ENCODE measurements at places on chromosomes 5 and 9.

GRCh38 chr9:70639853-70640814, 225.7 kb upstream of the KLF9 start:
- no peak for DNase-seq

- no peak for DNase-seq
Measured at GRCh38 chr5:62283005-62283404, 23.0 kb upstream of the KIF2A start.

DNA sequence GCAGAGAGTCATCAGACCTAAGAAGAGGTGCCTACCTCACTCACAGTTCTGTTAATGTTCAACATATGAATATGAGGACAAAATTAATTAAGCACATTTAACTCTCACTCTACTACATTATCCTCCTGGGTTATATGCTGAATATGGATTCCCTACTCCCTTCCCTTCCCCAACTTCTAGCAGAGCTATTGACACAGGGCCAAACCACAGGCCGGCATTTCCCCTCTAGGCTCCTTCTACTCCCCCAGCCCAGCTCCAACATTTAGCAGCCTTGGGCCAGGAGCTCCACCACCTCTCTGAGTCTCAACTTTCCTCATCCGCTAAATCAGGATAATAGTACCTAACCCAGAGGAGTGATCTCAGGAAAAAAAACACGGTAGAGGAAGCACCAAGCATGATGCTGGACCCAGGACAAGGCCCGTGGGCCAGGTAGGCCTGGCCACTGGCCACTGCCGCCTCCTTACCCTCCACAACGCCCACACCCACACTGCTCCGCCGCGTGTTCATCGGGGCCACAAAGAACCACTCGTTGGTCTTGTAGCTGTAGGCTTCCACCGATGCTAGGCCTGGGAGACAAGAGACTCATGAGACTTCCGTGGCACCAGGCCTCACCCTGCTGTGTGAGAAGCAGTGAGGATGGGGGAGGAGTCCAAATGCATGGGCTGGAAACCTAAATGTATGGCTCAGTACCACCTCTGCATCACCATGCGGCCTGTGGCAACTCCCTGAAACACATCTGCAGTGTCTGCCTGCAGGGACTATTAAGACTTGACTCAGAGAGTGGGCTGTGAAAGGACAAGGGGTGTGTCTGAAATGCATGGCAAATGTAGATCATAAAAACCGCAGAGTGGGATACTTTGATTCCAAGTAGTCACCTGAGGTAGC, 98.8 kb downstream of the KLHL3 start:
- no peak for DNase-seq

DNA sequence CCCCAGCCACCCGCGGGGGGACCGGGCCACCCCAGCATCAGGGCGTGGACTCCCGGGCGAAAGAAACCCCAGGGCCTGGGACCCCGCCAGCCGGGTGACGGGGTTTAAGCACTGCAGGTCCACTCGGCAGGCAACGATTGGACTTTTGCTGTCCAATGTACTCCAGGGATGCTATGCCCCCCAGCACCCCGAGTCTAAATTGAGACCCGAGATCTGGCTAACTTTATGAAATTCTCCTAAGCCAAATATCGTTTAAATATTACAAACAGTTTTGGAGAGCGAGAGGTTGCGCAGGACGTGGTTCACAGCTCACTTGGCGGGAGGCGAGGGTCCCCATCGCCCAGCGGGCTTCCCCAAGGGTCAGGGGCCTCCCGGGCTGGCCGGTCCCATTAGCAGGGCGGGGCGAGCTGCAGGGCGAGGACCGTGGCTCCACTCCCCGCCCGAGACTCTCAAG, 384 bp upstream of the MRPS2 start:
- DNase-seq, result no peak

DNA sequence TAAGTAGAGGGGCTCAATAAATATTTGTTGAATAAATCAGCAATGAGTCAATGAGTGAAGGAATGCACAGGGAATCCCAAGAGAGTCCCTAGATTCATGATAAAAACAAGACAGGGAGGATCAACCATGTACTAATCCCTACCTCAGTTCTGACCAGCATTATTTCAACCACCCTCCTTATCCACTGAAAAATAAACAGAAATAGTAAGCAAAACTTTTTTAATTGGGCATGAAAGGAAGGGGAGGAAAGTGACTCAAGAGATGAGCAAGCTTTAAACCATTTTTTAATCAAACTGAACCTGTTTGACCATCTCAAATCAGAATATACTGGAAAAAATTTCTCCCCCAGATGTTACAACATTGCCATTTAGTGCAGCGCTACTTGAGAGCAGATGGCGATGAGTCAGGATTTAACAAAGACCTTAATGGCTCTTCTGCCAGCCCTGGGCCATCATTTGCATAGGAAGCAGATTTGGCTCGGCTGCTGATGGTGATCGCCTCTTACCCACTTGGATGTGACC, 194.8 kb upstream of the SLC30A5 start:
- DNase-seq, result no peak

DNA sequence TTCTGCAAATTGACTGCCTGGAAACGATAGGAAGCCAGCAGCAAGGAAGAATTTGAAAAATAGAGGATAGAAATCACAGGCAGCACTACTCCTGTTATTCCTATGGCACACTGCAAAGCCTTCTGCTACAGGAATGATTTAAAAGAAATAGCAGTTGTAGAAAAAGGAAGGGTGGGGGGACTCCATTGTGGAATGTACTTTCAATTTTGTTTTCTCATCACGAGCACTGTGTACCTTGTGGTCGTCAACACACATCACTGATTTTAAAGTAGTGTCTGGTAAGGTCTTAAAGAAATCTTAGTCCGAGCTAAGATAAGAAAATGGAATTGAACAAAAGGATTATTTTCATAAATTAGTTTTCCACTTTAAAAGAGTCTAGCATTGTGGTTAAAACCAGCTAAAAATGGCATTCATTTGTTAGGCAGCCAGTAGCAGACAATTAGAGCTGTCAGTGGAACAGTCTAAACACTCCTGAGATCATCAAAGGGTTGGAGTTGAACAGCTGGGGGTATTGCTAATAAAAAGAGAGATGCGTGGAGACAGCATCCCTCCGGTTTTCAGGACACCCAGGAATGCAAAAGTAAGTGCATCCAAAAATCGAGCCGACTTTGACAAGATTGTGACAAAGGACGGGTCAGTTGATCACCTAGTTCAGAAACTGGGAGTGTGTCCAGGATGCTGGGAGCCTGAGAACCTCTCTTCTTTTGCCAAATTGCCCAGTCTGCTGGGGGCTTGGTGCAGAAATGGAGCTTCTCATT, 97.8 kb upstream of the WWC1 start:
- no peak for DNase-seq

GRCh38 chr5:147560718-147561331, 51.0 kb upstream of the DPYSL3 start:
- no peak for DNase-seq

DNA sequence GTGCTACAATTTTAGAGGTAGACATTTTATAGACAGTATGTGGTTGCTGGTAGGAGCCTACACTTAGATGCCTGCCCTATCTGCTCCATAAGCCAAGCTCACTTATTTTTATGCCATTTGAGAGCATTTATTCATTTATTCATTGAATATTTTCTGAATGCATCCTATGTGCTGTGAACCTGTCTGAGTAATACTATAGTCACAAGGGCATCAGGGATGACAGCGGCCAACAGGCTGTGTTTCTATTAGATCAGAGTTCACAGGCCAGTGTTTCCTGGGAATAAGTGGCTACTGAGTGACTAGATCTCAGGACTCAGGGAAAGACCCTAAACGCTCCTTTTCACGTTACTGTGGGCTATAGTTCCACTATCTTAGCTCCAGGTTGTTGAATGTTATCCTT, 235.2 kb upstream of the MSX2 start:
- DNase-seq, result no peak

GRCh38 chr5:166649676-166650075, 1641.8 kb upstream of the WWC1 start:
- no peak for DNase-seq

GRCh38 chr5:138643040-138643791, 68.0 kb upstream of the HSPA9 start:
- no peak for DNase-seq

DNA sequence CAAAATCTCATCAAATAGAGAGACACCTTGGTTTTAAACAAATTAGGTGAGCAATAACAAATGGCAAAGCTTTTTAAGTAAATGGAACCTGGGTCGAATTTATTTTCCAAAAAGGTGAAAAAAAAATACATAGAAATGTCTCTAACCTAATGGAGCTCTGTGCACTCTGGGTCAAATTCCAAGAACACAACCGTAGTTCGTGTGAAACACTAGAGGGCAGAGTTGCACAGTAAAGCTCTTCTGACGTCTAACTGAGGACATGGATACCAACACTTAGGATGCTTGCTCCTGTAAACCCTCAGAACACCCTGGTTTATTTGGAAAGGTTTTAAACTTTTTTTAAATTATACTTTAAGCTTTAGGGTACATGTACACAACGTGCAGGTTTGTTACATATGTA, 18.9 kb downstream of the MARCHF11 start:
- DNase-seq, result no peak

- DNase-seq, result peak; percentile 64
Measured at GRCh38 chr9:131656356-131657036, 83.4 kb downstream of the RAPGEF1 start.

- no peak for DNase-seq
Measured at GRCh38 chr5:9207817-9208418, 338.0 kb downstream of the SEMA5A start.
